Stimulated activated naive CD4-positive, alpha-beta T cell (primary cell): ENCODE measurements at places on chromosomes 4 and X.

- no peak for DNase-seq
Measured at GRCh38 chr4:9811806-9812205, 30.4 kb downstream of the DRD5 start.

- DNase-seq, result no peak
Measured at GRCh38 chr4:97761445-97762114, 381.7 kb downstream of the STPG2 start.

DNA sequence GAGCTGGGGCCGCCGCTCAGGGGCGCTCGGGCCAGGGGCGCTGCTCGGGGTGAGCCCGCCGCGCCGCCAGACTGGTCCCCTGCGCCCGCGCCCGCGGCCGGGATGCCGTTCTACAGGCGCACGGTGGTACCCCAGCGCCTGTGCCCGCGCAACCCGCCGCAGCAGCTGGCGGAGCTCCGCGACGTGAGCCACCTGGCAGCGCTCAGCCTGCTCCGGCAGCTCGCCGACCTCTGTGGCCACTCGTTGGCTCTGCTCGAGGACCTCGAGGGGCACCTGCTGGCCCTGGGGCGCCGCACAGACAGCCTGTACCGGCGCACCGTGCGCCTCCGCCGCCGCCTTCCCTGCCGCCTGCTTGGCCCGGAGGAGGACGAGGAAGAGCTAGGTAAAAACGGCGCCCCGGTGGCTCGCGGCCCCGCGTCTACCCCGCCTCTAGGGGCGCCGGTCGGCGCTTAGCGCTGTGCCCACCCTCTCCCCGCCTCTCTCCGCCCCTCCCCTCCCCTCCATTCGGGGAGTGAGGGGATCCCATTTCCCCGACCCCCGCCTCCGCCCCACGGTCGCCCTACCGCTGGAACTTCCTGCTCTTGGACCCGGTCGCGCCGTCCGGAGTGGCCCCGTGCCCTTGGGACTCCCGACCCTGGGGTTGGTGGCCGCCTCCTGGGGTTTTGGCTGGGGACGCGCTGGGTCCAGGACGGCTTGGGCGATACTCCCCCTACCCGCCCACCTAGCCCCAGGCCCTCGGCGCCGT is 513 bp downstream of the NHSL2 start:
- DNase-seq, result no peak

DNA sequence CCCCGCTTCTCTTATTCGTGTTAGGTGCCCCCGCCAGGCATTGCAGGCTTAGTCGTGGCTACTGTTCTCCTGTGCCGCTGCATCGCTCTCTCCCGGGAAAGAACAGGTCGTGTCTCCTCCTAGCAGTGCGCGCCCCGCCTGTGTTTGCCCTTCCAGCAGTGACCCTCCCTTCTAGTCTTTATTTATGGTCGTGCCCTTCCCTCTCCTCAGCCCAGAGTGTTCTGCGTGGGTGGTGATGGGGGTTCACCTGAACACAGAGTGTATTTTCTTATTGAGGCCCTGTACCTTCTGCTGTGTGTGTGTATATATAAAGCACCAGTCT is 15.2 kb downstream of the USP11 start:
- DNase-seq, result no peak

DNA sequence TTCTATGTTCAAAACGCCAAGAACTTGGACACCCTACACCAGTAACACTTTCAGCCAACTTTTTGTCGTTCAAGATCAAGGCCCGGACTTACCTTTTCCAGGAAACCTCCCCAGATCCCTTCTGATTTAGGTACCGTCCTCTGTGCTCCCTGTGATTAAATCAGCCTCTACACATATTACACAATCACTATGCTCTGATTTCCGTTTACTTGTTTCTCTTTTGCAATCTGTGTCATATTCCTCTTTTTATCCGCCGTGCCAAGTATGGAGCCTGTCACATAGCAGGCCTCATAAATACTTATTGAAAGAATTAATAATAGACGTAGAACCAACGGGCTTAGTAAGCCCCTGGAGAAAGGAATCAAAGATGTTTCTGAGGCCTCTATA is 722 bp upstream of the TMEM33 start:
- no peak for DNase-seq

GRCh38 chr4:6179362-6179761 is 21.0 kb downstream of the JAKMIP1 start:
- DNase-seq, result no peak

- no peak for DNase-seq
Measured at GRCh38 chr4:112616984-112617383, 19.7 kb downstream of the ZGRF1 start.

GRCh38 chrX:101655534-101655933 is 4.1 kb downstream of the ARMCX2 start:
- DNase-seq, result no peak

- peak; percentile 2 for DNase-seq
Measured at GRCh38 chr4:90127223-90127705, at the start of gene CCSER1. Gene CCSER1 (plus strand): TSS chr4:90127394.

DNA sequence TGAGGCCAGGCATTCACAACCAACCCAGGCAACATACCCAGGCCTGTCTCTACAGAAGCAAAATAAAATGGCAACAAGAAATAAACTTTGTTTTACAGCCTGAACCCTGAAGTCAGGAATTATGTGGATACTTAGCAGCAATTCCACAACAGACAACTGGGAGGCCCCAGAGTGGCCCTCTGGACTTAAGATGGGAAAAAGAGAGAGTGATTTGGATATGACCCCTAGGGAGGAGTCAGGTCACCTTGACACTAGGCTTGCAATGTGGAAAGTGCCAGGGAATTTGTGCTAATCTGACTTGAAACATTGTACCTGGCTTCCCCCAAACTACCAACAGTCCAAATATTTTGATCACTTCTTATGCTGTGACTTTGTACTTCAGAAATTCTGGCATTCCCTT is 193.1 kb downstream of the PARM1 start:
- no peak for DNase-seq

DNA sequence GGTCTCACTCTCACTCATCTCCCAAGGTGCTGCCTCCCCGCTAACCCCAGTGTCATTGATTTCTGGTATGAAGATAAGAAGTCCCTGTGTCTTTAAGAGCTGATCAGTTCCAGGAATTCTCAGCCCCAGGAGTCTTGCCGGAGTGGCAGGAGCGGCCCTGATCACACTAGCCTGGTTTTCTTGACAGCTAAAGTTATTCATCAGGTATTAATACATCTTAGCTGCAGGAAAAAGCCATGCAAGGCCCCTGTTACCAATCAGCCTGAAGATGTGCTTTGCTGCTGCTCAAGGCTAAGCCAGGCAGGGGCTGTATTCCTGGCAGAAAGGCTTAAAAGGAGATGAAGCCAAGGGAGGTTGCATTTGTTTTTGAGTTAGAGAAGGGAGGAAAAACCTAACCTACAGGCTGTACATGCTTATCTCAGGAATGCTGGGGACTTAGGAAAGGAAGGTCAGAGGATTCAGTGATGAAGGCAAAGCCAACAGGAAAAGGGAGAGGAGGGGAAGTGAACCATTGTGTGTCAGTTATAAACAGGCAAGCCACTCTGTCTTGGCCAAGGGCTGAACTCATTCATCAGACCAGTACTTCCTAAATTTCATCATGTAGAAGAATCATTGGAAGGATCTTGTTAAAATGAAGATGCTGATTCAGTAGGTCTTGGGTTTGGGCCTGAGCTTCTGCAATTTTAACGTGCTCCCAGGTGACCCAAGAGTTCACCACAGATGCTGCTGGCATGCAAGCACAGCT is 8.6 kb downstream of the SRPX start:
- no peak for DNase-seq

DNA sequence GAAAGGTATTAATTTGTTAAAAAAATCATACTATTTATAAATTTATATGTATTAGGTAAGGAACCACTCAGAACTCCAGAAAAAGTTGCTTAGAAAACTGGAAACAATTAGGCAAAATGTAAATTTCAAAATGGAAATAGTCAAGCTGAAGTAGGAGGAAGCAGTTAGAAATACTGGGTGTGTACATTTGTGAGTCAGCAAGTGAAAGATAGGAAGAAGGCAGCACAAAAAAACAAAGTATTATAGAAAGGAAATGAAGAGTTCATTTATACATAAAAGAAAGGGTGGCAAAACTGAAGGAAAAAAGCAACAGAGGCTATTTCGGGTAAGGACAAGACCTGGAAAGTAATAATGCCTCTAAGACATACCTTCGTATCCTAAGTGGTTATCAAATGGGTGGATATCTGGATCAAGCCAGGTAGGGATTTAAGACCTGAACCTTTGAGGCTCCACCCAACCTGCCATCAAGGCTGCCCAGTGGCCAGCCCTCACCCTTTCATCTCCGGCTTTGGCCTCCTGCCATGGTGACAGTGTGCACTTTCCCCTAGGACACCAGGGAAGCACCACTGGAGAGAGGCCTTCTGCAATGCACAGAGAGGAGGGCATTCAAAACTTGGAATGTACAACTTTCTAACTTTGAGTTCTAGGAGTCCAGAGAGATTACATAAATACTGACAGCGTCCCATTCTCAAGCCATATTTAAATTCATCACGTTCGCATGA is at the start of gene LRRC66:
Gene LRRC66, minus strand, starts transcription at position 428 of the 722 bp plus-strand sequence. CDS start 2,750 bp downstream, outside the sequence.
- no peak for DNase-seq

GRCh38 chr4:151484396-151485102 is 75.6 kb downstream of the FHIP1A start:
- DNase-seq, result no peak

DNA sequence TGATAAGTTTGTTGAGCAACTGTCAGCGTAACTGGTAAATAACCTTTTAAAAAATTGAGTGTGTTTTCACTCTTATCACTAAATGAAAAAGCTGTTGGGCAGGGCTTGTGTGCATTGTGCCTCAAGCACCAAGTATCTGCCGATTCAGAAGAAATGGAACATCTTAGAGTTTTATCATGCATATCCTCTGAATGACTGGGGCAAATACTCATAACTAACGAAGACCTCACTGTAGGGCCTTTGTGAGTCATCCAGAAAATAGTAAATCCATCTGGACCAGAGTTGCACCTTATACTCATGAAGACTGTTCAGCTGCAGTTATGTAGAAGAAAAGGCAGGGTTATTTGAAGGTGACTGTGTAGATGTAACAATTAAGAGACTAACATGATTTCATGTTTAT is 222.1 kb downstream of the CAMK2D start:
- DNase-seq, result no peak

- DNase-seq, result no peak
Measured at GRCh38 chr4:95732061-95732460, 107.8 kb upstream of the PDHA2 start.

DNA sequence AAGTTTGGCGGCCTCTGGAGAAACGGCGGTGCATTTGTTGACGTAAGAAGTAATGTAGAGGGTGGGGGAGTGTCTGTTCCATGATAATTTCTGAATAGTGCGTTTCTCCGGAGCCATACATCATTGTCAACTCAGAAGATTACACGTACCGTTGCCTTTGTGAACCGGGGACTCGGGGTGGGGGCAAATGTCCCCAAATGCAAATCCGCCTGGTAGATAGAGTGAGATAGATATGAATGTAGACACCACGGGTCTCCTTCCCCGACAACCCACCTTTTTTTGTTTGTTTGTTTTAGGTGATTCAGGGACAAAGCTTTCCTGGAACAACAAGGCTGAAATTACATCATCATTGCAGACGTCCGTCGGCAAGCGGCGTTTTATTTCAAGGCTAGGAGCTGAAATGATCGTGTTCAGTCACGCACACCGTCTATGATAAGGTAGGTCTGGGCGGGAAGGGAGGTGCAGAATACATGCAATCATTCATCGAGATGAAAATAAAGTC is 96.0 kb upstream of the PPP2R3B start:
- DNase-seq, result no peak

- no peak for DNase-seq
Measured at GRCh38 chr4:30538794-30539193, 181.4 kb upstream of the PCDH7 start.

DNA sequence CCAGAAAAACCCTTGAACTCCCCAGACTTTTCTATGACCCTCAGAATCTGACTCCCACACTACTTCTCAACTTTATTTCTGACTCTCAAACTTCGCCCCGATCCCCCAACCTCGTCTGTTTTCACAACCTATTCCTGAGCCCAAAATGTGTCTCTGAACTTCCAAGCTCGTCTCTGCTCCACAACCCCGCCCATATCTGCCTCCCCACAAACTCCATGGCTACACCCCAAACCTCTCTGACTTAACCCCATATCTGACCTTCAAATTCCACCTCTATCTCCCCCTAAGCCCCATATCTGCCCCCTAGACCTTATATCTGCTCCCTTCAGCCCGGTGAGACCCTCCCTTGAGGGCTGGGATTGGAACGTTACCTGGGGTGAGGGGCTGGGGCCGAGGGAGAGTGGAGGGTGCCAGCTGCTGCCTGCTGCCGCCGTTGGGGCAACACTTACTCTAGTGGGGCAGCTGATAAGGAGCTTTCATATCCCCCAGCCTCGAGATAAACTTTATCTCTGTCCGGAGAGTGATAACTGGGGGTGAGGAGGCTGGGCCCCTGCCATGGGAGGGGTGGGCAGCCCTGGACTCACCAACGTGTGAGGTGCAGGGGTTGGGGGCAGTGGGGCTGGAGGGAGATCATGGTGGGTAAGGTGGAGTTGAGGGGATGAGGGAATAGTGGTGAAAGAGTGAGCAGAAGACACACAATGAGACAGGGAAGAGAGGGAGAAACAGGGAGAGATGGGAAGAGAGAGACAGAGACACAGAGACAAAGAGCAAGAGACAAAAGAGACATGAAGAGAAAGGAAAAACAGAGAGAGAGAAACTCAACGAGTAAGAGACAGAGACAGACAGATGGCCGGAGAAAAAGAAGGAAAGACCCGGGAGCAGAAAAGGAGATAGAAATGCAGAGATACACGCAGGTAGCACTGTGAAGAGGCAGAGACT is 1.4 kb downstream of the GATA1 start:
- no peak for DNase-seq

DNA sequence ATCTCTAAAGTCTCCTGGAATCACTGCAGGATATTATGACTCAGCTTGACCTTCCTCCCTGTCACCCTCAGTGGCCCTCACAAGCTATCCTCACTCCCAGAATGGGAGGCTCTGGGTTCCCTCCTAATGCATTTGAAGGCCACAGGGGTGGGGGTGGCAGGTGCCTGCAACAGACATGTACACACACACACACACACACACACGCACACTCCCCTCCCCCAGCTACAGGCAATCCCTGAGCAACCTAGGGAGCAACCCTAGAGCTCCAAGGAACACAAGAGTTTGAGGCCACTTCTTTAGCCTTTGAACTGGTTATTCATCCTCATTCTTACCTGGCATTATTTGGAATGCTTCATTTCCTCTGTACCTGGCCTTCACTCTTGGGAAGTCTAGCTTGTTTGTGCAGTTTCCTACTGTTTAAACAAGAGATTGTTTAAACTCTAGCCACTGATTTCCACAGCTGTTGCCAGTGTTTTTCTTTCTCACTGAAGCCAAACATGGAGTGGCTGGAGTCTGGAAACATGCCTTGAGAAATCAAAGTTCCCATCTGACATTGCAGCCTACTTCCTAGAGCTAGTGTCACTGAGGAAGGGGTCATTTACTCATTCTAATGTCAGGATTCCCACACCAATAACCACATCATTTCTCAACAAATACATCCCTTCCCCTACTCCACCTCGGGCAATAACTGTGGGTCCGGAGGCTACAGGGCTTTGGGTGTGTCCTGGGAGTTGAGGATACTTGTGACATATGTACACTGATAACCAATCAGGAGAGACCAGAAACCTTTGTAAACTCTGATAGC is 37.7 kb downstream of the MAOA start:
- DNase-seq, result no peak

DNA sequence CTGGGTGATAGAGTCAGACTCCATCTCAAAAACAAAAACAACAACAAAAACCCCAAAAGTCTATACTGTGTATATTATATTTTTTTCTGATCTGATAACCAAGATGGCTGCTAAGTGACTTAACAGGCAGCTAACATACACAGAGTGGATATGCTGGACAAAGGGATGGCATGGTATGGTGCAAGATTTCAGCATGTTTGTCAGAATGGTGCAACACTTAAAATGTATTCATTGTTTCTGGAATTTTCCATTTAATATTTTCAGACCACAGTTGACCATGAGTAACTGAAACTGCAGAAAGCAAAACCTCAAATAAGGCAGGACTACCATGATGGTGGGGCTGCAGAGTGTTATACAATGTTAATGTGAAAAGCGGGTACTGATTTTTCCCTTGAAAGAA is 6.1 kb upstream of the BOD1L1 start:
- no peak for DNase-seq
